ENCODE measurements at places on chromosomes 11 and 22. TPM values are rescaled to one million over a fixed set of nuclear protein-coding genes. Genes with fewer than 3 reads are reported as not detected.

ANO5 gene
- 14.8 TPM for total RNA-seq

MISFA gene
- 0.74 TPM for total RNA-seq

H19 gene
- total RNA-seq, result 6.6 TPM

P2RX6 gene
- total RNA-seq, result 0.49 TPM

MRGPRX4 gene
- total RNA-seq, result not detected

ZNF214 gene
- total RNA-seq, result 10.1 TPM

SLC3A2 gene
- 66.9 TPM for total RNA-seq

VPREB1 gene
- not detected for total RNA-seq

LRRC56 gene
- total RNA-seq, result 0.98 TPM

GP1BB gene
- total RNA-seq, result 24.8 TPM

KIAA0930 gene
- total RNA-seq, result 42.0 TPM

FAM111B gene
- 1.7 TPM for total RNA-seq

RIMBP3B gene
- total RNA-seq, result 0.98 TPM

GTPBP1 gene
- 28.5 TPM for total RNA-seq

OR2AG1 gene
- total RNA-seq, result not detected

PLEKHB1 gene
- 14.3 TPM for total RNA-seq

KRTAP5-9 gene
- total RNA-seq, result not detected
